Peyer's patch (tissue), 4 donors: ENCODE measurements at places on chromosomes 12 and 14. TPM values are rescaled to one million over a fixed set of nuclear protein-coding genes. Genes with fewer than 3 reads are reported as not detected.

GRCh38 chr12:6266541-6266966 is 43.9 kb upstream of the PLEKHG6 start:
- no peak overlapping the region for H3K4me3 ChIP-seq
- no peaks in the 10 kb centered on the region for H3K36me3 ChIP-seq
- DNase-seq = peak; percentile 13
- H3K4me1 ChIP-seq = peaks cover 6% of the 10 kb centered on the region

DNA sequence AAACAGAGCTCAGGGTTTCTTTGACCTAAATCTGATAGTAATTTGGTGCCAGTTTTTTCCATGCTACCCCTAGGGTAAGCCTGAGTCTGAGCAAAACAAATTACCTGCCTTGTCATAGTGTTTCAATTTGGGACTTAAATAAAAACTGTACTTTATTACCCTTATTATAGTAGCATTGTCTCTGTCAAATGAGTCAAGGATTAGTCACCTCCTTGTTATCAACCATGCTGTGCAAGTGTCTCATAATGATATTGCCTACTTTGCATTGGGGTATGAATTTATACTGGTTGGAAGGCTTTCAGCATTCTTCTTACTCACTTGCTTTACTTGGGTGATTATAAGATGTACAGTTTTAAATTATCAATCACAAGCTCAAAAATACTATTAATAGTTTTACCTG is 380.0 kb downstream of the LRFN5 start:
- H3K36me3 ChIP-seq = no peaks in the 10 kb centered on the region
- no peak overlapping the region for H3K27ac ChIP-seq
- H3K27me3 ChIP-seq = no peaks in the 10 kb centered on the region

GRCh38 chr14:40894846-40895245 is 711.8 kb upstream of the LRFN5 start:
- H3K27me3 ChIP-seq = no peaks in the 10 kb centered on the region
- DNase-seq = no peak
- no peak overlapping the region for H3K27ac ChIP-seq

DNA sequence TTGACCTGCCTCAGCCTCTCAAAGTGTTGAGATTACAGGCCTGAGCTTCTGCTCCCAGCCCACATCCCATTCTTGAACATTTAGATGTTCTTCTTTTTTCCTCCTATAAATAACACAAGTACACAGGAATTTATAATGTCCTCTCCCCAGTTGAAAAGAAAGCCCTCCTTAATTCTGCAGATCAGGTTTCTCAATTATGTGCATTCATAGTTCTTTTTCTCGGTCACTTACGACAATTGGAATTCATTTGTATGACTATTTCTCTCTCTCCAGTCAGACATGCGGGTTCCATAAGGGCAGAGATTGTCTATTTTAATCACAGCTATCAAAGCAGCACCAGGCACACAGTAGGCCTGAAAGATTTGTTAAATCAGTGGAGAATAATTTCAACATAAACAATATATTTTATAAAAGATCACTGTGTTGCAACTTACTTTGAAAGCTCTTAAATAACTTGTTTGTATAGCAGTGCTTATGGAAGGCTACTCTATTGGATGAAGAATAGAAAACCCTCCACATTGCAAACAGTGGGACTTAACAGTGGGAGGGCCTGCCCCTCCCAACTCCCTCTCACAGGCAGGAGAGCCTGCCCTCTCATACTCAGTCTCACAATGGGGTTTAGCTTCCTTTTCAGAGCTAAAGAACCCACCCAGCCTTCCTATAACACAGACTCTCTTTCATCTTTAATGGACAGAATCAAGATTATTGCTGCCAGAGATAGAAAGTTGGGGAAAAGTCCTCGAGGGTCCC is 84.1 kb upstream of the TRAF3 start:
- no peaks in the 10 kb centered on the region for H3K36me3 ChIP-seq
- DNase-seq = no peak
- no peak overlapping the region for H3K4me3 ChIP-seq
- H3K27me3 ChIP-seq = no peaks in the 10 kb centered on the region
- peaks cover 3% of the 10 kb centered on the region for H3K4me1 ChIP-seq
- H3K27ac ChIP-seq = no peak overlapping the region

DNA sequence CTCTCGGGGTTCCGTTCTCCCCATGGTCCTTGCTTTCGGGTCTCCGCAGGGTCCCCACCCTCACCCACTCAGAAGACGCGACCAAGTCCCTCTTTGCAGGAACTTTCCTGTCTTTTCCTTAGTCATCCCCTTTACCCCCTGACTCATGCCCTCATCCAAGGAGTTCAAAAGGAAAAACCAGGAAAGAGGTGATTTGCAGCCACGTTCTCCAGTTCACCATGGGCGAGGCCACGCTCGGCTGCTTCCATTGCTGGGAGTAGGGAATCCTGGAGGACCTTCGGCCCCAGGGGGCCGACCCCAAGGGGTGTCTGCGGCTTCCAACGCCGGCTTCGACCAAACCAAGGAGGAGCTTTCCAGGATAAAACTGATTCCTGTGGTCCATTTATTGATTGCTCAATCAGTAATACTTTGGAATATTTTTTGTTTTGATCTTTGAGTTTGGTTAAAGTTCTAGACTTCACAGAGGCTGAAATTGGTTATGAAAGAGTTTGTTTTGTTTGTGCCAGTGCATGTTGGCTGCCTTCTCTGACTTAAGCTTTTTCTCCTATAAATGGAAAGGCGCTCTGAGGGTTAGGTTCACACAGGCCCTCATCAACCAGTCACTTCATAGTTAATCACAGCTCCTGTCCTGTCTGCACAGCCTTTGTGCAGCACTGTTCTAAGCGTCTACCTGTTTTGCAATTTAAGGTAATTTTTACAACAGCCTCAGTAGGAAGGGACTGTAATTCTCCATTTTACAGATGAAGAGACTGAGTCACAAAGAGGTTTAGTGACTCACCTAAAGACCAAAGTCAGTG is 827 bp downstream of the ALDH2 start:
- no peaks in the 10 kb centered on the region for H3K27me3 ChIP-seq
- H3K27ac ChIP-seq = peak overlapping the region; percentile 91
- no peaks in the 10 kb centered on the region for H3K36me3 ChIP-seq
- peaks cover 3% of the 10 kb centered on the region for H3K4me1 ChIP-seq
- DNase-seq = peak; percentile 72

DNA sequence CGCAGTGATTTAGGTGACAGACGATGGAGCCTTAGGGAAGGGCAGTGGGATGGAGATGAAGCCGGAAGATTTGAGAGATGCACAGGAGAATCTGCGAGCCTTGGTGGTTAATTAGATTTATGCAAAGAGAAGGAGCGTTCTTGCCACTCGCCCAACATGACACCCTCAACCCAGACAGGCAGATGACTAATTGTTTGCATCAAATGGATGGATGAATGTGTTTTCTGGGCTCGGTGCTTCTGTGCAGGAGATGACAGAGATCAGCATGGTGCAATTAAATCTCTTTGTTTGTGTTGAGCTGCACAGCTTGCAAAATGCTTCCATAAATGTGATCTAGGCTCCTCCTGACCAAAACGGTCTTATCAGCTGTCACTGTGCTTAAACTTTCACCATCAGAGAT is 202.3 kb upstream of the PRMT8 start:
- H3K27ac ChIP-seq = no peak overlapping the region
- no peak overlapping the region for H3K4me3 ChIP-seq
- H3K27me3 ChIP-seq = no peaks in the 10 kb centered on the region
- DNase-seq = no peak
- no peaks in the 10 kb centered on the region for H3K36me3 ChIP-seq
- no peaks in the 10 kb centered on the region for H3K4me1 ChIP-seq

- no peaks in the 10 kb centered on the region for H3K36me3 ChIP-seq
- DNase-seq = no peak
- H3K27me3 ChIP-seq = no peaks in the 10 kb centered on the region
- H3K4me3 ChIP-seq = no peak overlapping the region
These were observed 198.9 kb downstream of the ADGRD1 start for GRCh38 chr12:131152587-131152986.

GRCh38 chr12:79964100-79964627 is 29.3 kb upstream of the PPP1R12A start:
- H3K36me3 ChIP-seq = no peaks in the 10 kb centered on the region
- DNase-seq = no peak
- H3K27ac ChIP-seq = no peak overlapping the region

DNA sequence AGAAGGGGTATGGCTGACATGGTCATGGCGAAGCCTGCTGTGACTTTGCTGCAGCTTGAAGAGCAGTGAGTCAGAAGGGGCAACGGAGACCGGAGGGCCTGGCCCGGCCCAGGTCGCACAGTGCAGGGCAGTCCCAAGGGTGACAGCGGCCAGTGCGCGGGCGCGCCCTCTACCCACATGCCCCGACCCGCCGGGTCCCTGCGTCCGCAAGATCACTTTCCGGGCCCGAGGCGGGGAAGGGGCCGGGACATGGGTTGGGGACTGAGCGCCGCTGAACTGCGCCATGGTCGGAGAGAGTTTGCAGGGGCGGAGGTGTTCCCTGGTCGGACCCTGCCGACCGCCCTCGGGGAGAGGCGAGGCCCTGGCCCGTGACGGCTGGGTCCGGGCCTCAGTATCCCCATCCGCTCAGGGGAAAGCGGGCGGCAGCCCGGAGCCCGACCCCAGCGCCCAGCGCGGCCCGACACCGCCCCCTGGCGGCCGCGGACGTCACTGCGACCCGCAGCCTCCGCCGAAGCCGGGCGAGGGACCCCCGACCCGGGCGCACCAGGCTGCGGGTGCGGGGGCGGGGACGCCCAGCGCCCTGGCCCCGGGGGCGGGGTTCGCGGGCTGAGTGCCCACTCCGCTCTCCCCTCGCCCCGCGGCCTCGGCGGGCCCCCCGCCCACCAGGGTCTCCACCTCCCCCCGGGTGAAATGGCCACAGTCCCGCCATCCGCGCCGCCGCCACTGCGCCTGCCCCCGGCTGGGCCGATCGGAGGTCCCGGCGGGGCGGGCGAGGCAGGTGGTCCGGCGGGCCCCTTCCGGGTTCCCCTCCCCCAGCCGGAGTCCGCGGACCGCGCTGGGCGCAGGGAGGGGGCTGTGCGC is 7.2 kb upstream of the ANKRD9 start:
- peak; percentile 84 for DNase-seq
- H3K36me3 ChIP-seq = no peaks in the 10 kb centered on the region
- no peaks in the 10 kb centered on the region for H3K27me3 ChIP-seq

DNA sequence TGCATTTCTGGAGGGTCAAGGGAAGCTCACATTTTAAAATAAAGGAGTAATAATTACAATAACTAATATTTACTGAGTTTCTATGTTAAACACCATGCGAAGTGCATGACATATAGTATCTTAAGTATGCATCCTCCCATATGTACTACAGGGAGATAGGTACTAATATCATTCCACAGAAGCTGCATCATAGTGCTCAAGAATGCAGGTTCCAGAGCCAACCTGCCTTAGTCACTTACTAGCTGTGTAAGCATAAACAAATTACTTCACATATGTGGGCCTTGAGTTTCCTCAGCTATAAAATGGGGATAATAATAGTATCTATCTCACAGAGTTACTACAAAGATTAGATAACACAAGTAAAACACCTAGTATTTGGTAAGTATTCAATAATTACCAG is 18.3 kb downstream of the ARMH4 start:
- no peak overlapping the region for H3K27ac ChIP-seq
- H3K4me1 ChIP-seq = no peaks in the 10 kb centered on the region
- DNase-seq = no peak
- no peaks in the 10 kb centered on the region for H3K27me3 ChIP-seq

- H3K27ac ChIP-seq = no peak overlapping the region
- H3K4me1 ChIP-seq = no peaks in the 10 kb centered on the region
- H3K27me3 ChIP-seq = no peaks in the 10 kb centered on the region
- DNase-seq = no peak
- H3K4me3 ChIP-seq = no peak overlapping the region
These were observed 20.4 kb upstream of the LRFN5 start for GRCh38 chr14:41586237-41586636.

DNA sequence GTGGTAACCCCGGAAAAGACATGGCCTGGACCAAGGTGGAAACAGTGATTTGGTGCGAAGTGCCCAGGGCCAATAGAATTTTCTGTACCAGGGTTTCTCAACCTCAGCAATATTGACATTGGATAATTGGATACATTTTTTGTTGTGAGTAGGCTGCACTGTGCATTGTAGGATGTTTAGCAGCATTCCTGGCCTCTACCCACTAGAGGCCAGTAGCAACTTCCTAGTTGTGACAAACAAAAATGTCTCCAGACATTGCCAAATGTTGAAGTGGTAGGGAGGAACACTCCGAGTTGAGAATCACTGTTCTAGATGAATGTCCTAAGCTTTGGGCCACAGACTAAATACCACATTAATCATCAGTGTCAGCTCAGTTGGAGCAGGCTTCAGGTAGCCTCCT is 6.2 kb upstream of the CGRRF1 start:
- no peak overlapping the region for H3K4me3 ChIP-seq
- H3K36me3 ChIP-seq = no peaks in the 10 kb centered on the region
- no peaks in the 10 kb centered on the region for H3K27me3 ChIP-seq
- no peaks in the 10 kb centered on the region for H3K4me1 ChIP-seq
- no peak for DNase-seq
- H3K27ac ChIP-seq = no peak overlapping the region

DNA sequence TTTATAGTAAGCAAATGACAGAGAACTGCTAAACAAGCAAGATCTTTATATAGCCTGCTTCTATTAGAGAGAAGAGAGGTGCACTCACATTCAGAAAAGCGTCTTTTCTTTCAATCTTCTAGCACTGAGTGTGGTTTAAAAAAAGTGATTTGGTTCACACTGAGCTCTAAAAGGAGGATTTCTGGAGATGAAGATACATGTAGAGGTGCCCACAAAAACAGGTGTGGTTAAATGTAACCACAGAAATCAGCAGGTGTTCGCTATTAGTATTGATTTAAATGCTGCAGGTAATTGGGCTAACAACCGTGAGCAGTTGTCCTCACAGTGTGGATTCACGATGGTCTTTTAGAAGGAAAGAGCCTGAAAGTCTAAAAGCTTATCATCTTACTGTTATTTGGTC is 10.7 kb downstream of the PKP2 start:
- H3K27me3 ChIP-seq = no peaks in the 10 kb centered on the region
- no peaks in the 10 kb centered on the region for H3K4me1 ChIP-seq
- no peak for DNase-seq
- H3K36me3 ChIP-seq = no peaks in the 10 kb centered on the region
- H3K27ac ChIP-seq = no peak overlapping the region
- no peak overlapping the region for H3K4me3 ChIP-seq

GRCh38 chr14:21227981-21228380 is 41.3 kb downstream of the HNRNPC start:
- peaks cover 90% of the 10 kb centered on the region for H3K36me3 ChIP-seq
- no peak overlapping the region for H3K4me3 ChIP-seq
- no peak for DNase-seq
- peaks cover 12% of the 10 kb centered on the region for H3K4me1 ChIP-seq

DNA sequence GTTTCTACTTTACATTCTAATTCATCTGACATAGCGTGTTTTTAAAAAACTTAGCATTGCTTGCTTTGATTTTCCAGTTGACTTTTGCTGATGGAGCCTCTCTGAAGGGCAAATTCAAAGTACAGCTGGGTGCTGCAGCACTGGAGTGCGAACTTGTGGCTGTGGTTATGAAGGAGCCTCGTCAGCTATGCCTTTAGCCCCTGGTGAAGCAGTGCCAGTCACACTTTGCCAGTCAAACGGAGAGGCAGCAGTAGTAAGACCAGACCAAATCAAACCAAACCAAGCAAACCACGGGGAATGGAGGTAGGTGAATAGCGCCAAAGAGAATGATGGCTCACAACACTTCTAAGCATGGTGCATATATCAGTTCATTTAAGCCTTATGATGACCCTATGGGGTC is 15.1 kb upstream of the SLC38A2 start:
- no peaks in the 10 kb centered on the region for H3K4me1 ChIP-seq
- H3K27me3 ChIP-seq = no peaks in the 10 kb centered on the region
- no peak overlapping the region for H3K4me3 ChIP-seq
- DNase-seq = peak; percentile 71
- H3K36me3 ChIP-seq = no peaks in the 10 kb centered on the region
- H3K27ac ChIP-seq = peak overlapping the region; percentile 32

AHNAK2 gene
- total RNA-seq = 10.9 TPM

SOAT2 gene
- 13.3 TPM for total RNA-seq

HOXC12 gene
- total RNA-seq = not detected

GARIN6 gene
- total RNA-seq = not detected

ACVRL1 gene
- total RNA-seq = 46.4 TPM

LPAR5 gene
- 18.7 TPM for total RNA-seq

NUP37 gene
- total RNA-seq = 5.5 TPM
